ENCODE measurements at places on chromosomes 3 and 15.

GRCh38 chr3:170765419-170766078 is 104.4 kb downstream of the RPL22L1 start:
- DNase-seq, result no peak

GRCh38 chr15:42665827-42666226 is 71.1 kb downstream of the CDAN1 start:
- no peak for DNase-seq

GRCh38 chr15:76391309-76391708 is 54.7 kb downstream of the ISL2 start:
- no peak for DNase-seq

DNA sequence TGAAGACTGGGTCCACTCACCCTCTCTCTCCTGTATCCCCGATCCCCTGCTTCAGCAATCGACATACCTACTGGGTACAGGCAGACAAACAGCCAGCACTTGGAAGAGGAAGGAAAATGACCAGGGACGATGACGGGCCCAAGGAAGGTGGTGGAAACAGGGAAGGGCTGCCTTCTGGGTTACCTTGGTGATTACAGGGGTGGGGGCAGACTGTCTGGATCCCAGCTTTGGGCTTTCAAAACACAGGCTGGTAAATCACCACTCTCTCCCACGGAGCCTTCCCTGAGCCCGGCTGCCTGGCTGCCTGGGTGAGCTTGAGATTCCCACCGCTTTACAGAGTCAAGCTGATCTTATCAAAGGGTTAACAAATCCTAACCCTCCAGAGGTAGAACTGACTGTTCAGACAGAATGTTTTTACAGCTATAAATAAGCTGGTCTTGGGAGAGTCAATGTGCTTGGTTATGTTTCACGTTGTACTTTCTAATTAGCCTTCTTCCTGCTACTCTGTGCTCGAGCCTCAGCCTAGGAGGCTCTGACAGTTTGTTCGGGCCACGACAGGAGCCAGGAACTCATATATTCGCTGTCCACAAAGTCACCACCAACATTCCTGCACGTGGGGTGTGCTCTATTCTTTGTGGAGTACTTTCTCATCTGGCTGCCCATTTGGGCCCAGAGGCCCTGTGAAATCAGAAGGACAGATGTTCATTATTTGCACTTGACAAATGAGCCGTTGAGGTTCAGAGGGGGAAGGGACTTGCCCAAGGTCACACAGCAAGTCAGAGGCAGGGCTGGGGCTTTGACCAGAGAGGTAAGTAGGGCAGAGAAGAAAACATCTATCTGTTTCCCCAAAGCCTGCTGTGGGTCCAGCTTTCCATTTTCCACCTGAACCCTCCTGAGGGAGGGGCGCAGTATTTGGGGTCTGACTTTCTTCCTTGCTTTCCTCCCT is 63.5 kb downstream of the FEM1B start:
- DNase-seq, result no peak

GRCh38 chr3:54863366-54863765 is 64.5 kb downstream of the LRTM1 start:
- no peak for DNase-seq

GRCh38 chr3:163939926-163940325 is 1138.4 kb downstream of the SI start:
- no peak for DNase-seq

DNA sequence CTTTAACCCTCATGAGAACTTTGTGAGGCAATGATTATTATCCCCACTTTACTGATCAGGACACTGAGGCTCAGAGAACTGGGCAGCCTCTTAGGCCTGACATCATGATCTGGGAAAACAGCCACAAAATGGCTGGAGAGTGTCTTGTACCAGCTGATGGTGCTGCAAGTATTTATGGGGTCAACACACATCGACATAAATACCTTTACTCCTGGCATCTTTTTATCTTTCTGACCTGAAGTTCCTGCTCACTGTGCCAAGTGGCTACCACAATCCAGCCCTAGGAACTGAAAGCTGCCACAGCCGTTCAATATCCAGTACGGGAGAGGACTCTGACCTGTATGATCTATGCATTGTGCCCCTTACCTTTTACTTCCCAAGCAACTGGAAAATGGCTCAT is 29.2 kb upstream of the MUC13 start:
- no peak for DNase-seq

DNA sequence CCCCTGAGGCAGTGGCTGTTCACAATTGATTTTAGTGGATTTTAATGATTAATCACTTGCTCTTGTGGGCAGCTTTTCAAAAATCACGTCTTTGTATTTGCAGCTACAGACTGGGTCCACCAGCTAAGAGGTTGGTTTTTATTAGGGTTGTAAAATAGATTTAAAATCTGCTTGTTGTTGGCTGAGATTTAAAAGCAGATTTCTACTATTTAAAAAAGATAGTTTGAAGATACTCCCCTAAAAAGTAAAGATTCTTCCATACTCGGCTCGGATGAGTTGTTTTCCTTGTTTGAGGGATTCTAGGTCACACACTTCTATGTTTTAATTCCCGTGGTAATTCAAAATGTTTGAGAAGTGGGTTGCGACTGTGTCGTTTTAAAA is 1.7 kb downstream of the KLHL24 start:
- no peak for DNase-seq

DNA sequence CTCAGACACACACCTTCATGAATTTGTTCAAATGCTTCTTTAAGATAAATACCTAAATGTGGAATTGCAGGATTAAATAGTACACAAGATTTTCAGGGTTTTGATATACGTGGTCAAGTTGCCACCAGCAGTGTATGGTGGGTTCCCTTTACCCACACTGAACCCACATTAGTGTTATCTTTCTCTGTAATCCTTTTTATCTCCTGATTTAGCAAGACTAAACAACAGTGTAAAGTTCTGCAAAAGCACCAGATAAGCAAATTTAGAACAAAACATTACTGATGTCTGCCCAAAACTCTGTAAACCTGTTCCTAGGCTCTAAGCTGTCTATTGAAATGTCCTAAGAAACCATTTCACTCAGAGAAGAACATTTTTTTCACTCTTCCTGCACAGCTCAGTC is 352.9 kb downstream of the FHIT start:
- no peak for DNase-seq

Data from NCI-H187 treated with DMSO at 0.1 percent for 48 hours (cell line).